Breast epithelium (tissue), 4 donors: ENCODE measurements at places on chromosomes 1 and 21.

GRCh38 chr1:212977781-212978645 is 27.7 kb downstream of the VASH2 start:
- no peak for DNase-seq

- DNase-seq: no peak
Observed at GRCh38 chr1:240562111-240562590, 49.8 kb downstream of the GREM2 start.

DNA sequence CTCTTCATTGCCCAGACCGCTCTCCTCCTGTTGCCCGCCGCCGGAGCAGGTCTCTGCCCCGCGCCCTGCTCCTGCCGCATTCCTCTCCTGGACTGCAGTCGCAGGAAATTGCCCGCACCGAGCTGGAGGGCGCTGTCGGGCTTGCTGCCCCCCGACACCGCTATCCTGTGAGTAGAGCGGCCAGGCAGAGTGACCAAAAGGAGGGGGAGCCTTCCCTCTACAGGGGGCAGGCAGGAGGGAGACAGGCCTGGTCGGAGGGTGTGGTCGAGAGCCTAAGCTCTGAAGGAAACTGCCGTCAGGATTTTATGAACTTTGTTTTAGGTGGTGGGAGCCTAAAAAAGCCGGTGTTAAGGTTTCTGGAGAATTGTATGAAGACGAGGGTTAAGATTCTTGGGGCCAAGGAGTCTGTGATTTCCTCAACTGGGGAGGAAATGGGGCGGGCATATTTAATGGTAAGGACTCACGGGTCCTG is 517 bp downstream of the LRIG2 start:
- DNase-seq: no peak

DNA sequence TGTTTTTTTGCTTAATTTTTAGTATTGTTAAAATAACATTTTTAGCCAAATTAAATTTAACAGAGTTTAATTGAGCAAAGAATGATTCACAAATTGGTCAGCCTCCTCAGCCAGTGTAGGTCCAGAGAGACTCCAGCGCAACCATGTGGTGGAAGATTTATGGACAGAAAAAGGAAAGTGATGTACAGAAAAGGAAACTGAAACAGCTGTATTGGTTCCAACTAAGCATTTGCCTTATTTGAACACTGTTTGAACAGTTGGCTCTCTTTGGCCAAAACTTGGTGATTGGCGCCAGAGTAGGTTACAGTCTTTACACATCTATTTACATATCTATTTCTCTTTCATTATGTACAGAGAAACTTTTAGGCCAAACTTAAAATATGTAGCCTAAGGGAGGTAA is 19.4 kb downstream of the RPS6KC1 start:
- no peak for DNase-seq

- DNase-seq: no peak
Observed at GRCh38 chr1:9629445-9630201, 21.9 kb upstream of the PIK3CD start.

- DNase-seq: no peak
Observed at GRCh38 chr1:211885747-211886522, 55.4 kb upstream of the LPGAT1 start.

DNA sequence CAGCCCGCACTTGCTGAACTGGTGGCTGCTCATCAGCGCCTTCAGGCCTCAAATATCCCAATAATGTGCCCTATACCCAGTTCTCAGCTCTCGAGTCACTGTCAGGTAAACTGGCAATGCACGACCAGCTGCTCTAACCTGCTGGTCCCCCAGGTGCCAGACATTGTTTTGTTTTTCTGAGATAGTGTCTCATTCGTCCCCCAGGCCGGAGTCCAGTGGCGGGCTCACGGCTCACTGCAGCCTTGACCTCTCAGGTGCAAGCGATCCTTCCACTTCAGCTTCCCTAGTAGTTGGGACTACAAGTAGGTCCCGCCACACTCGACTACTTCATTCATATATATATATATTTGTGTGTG is 1.0 kb upstream of the NADK start:
- no peak for DNase-seq

DNA sequence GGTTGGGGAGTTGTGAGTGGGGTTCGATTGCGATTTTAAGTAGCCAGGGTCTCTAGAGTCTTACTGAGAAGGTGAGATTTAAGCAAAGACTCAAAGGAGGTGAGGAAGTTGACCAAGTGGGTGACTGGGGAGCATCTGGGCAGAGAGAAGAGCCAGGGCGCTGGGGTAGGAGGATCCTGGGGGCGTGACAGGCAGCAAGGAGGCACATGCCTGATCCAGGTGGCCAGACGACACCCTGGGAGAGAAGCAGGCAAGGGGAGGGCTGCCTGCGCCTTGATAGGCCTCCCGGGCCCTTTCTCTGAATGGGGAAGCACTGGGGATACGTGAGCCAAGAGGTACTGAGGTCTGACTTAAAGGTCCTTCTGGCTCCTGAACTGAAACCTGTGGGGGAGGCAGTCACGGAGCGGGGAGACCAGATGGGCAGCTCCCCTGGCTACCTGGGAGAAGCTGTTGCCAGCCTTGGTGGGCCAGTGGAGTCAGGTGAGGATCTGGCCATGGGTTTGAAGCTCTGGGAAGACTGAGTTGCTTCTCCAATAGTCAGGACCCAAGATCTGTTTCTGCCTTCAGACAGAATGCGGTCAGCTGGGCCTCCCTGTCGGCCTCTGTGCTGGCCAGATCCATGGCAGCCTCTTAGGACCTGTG is 5.4 kb downstream of the ZBTB48 start:
- no peak for DNase-seq

GRCh38 chr1:160114085-160114484 is 1.5 kb upstream of the ATP1A2 start:
- DNase-seq: no peak
